ENCODE measurements at places on chromosomes 12 and 14.

- no peak for DNase-seq
Measured at GRCh38 chr12:127342861-127343260, 924.1 kb upstream of the TMEM132C start.

GRCh38 chr14:100396266-100396795 is 73.2 kb downstream of the SLC25A47 start:
- DNase-seq: no peak

DNA sequence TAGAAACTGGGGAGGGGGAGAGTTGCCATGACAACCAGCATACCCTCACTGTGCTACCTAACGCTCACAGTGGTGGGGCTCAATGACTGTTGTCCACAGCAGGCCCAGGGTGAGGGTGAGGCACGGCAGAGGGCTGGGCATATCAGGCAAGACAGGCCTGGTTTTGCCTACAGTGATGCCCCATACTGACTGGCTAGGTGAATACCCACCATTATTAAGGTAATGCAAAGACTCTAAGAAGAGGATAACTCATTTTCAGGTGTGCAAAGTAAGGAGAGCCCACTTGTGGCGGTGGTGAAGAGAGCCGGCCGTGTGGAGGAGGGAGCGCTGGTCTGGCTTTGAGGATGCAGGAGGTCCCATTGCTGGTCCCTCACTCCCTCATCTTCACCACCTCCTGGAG is 422.3 kb downstream of the FUT8 start:
- no peak for DNase-seq

- no peak for DNase-seq
Measured at GRCh38 chr12:113054948-113055486, 1.5 kb upstream of the DTX1 start.

- no peak for DNase-seq
Measured at GRCh38 chr14:72636094-72636493, 257.8 kb downstream of the DPF3 start.

GRCh38 chr12:31406345-31406744 is 80.4 kb upstream of the SINHCAF start:
- no peak for DNase-seq

- peak; percentile 36 for DNase-seq
Measured at GRCh38 chr12:49388682-49389386, 21.6 kb downstream of the SPATS2 start.

GRCh38 chr12:107622001-107622400 is 63.6 kb upstream of the PWP1 start:
- DNase-seq: no peak

GRCh38 chr12:130127532-130127911 is 34.7 kb upstream of the FZD10 start:
- peak; percentile 56 for DNase-seq

DNA sequence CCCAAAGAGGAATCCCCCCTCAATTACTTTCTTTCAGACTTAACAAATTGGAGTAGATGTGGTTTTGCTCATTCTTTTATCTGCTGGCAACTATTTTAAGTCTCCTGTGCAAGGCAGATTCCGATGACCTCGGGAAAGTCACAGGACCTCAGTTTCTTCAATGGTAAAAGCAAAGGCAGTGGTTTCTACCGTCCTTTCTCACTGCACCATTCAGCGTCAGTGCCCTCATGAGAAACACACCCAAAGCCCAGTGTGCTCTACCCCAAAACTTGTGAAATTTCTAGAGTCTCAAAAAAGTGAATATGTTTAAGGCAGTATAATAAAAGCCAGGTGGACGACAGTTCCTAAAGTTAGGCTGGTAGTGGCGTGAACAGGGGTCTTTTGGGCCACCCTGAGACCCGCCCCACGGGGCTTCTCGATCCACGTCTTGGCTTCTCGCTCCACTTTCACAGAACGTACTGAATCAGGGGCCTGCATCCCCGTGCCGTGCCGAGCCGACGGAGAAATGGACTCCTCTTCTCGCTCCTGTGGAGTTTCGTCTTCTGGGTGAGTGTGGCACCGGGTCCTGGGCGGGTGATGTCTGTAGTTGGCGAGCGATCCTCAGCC is 1.3 kb upstream of the ARHGAP5 start:
- DNase-seq: no peak

GRCh38 chr12:66453844-66454243 is 151.6 kb downstream of the HELB start:
- DNase-seq: no peak

- DNase-seq: no peak
Measured at GRCh38 chr12:16103851-16104250, 173.6 kb downstream of the SLC15A5 start.

DNA sequence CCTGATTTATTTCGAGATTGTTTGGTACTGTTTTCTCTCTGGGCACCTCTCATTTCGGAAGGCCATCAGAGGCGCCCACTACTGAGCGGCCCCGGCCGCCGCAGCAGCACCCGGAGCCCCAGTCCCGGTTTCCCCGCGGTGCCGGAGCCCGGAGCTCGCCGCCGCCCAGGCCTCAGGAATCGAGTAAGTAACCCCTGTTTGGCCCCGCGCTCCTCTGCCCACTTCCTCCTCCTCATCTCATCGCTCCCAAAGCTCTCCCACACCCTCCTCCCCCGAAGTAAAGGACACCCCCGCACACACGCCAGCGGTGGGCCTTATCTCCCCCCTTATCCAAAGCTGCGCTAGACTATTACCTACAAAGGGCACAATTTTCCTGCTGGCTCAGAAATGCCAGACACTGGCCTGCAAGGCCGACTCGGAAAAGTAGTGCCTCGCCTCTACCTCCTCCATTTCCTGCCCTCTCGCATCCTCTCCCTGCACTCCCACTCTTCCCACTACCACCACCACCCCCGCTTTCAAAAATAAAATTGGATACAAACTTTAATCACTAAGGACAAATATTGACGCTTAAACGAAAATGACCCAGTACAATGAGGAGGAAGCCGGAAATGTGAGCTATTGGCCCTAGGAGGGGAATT is 637 bp upstream of the FOXG1 start:
- no peak for DNase-seq

GRCh38 chr14:24113379-24113800 is 1.2 kb upstream of the DCAF11 start:
- DNase-seq: no peak

GRCh38 chr12:114400361-114400811 is 5.6 kb downstream of the TBX5 start:
- DNase-seq: no peak

DNA sequence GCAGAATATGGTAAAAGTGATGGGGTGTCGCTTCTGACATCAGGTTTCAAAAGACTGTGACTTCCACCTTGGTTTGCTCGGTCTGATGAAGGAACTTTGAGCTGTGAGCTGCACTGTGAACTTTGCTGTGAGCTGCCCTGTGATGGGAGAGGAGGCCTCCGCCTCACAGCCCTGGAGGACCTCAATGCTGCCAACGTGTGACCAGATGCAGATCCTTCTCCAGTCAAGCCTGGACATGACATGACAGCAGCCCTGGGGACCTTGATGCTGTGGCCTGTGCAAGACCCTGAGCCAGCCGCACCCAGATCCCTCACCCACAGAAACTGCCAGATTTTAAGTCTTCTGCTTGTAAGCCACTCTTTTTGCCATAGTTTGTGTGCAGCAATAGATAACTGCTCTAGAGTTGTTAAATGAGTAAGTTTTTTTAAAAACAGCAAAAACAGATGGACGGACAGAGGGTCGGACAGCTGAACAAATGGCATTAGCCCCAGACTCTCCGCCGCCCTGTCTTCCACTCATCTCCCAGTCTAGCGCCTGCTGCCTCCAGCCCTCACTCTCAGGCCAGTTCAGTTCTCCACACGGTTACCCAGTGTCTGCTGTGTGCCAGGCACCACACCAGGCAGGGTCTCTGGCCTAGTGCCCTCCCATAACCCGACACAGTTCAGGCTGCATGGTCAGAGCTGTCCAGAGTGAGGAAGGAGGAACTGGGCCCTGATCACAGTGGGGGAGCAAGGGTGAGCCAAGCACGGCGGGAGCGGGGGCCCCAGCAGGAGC is 13.1 kb upstream of the LRTM2 start:
- peak; percentile 38 for DNase-seq

- DNase-seq: peak; percentile 56
Measured at GRCh38 chr12:65948320-65949008, 124.2 kb downstream of the HMGA2 start.

DNA sequence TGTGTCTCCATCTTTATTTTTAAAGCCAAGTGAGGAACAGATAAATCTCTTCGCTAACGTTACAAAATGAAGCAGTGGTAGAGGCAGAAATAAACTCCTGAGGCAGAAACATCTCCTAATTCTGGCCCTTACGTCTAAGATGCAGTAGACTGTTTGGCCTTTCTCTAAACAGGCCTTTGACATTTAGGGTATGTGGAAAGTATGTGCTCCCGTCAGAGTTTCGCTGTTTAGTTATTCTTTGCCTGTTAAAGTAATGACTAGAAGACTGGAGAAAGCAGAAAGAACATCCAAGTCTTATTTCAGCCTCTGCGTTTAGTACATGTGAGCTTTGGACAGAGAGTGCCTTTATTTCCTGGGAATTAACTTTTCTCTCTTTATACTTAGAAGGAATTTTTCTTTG is 216.6 kb downstream of the RAD51B start:
- DNase-seq: no peak

DNA sequence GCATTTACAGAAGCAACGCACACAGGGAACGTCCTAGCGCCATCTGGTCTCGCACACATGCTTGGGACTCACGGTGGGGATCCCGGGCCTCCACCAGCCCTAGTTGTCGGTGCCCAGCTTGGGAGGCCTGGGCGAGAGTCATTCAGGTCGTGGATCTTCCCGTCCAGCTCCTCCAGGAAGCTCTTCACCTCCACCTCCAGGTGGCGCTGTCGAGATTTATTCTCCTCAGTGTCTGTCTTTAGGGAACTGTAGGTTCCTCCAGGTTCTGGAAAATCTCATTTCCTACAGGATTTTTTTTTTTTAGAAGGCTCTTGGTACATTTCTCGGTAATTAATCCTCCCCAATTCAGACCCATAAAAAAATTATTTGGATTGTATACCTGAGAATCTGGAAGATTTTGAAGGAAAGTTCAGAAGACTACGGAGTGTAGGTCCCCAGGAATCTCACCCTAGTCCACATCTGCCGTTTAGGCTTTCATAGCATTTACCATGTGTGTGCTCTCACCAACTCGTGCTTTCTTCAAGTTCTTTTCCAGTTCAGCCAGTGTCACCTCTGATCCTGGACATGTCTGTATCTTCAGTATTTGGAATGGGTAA is 910.0 kb downstream of the TMEM121 start:
- no peak for DNase-seq

DNA sequence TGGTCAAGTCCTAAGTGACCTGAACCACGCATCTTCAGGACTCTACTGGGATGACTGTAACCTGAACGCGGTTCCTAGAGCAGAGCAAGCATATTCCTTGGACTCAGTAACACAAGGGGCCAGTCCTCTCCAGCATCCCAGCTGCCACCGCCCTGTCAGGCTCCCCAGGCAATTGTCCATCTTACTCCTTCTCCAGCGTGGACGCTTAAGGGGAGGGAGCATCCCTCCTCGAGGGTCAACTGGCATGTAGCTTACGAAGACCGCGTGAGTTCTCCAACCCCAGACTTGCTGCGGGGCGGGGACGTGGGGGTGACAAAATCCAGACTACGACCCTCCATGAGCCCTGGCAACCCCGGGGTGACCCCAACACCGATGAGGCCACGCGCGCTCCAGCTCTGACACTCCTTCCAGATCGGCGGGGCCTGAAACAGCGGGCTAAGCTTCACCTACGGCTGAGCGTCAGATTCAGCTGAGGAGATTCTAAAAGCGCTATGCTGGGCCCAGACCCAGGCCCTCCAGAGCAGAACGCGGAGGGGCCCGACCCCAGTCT is 846 bp upstream of the MTHFD1 start:
- no peak for DNase-seq

- DNase-seq: no peak
Measured at GRCh38 chr14:22737052-22737451, 29.4 kb upstream of the OXA1L start.

DNA sequence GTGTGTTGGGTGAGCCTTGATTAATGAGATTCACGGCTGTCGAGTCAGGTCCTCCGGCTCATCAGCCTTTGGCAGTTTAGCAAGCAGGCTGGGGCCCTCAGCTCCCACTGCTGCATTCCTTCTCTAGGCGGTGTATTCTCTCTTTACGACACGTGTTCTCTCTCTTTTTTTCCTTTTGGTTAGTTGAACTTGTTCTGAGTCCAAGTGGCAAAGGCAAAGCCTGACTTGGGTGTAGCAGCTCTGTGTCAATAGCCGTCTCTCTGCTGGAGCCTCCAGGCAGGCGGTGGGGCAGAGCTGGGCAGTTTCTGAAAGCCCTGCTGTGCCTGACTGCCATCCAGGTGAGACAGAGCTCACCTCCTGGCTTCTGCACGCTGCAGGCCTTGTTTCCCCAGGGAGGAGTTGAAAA is 46.6 kb downstream of the SUSD6 start:
- no peak for DNase-seq
